Neural progenitor cell (in vitro differentiated cells): ENCODE measurements at places on chromosomes 3 and 15. TPM values are rescaled to one million over a fixed set of nuclear protein-coding genes. Genes with fewer than 3 reads are reported as not detected.
A peak's percentile ranks its signal among the peaks of the same experiment; 100 is the strongest.

- H3K27ac ChIP-seq, result no peak overlapping the region
- no peaks in the 10 kb centered on the region for H3K4me1 ChIP-seq
- H3K36me3 ChIP-seq, result no peaks in the 10 kb centered on the region
- DNase-seq, result no peak
- no peaks in the 10 kb centered on the region for H3K27me3 ChIP-seq
Measured at GRCh38 chr3:154990543-154990942, 89.6 kb upstream of the MME start.

- H3K36me3 ChIP-seq, result no peaks in the 10 kb centered on the region
- no peak overlapping the region for H3K4me3 ChIP-seq
- H3K27ac ChIP-seq, result no peak overlapping the region
- no peaks in the 10 kb centered on the region for H3K4me1 ChIP-seq
Measured at GRCh38 chr15:87239582-87240230, 1016.8 kb downstream of the NTRK3 start.

DNA sequence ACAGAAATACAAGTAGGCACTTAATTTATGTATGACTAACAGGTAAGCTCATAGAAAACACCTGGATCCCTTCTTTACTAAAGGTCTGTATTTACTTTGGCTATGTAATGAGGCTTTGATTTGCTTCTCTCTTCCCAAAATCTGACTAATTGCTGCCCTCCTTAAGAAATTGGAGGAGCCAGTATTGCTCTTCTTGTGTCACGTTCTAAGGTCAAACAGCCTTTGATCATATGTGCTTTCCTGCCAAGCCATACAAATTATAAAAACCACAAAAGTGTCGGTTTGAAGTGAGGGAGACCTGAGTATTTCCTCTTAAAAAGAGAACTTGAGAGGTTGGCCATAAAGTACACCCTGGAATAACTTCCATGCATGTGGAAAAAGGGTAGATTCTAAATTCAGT lies 112.1 kb upstream of the MB21D2 start:
- H3K36me3 ChIP-seq, result no peaks in the 10 kb centered on the region
- no peak for DNase-seq
- H3K27me3 ChIP-seq, result no peaks in the 10 kb centered on the region
- H3K4me3 ChIP-seq, result no peak overlapping the region
- peaks cover 30% of the 10 kb centered on the region for H3K4me1 ChIP-seq
- no peak overlapping the region for H3K27ac ChIP-seq

DNA sequence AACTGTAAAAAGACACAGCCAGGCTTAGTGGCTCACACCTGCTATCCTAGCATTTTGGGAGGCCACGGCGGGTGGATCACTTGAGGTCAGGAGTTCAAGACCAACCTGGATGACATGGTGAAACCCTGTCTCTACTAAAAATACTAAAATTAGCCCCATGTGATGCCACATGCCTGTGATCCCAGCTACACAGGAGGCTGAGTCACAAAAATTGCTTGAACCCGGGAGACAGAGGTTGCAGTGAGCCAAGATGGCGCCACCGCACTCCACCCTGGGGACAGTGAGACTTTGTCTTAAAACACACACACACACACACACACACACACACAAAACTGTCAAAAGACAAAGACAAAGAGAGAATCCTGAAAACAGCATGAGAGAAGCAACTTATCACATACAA lies 18.0 kb downstream of the SPCS1 start:
- no peak overlapping the region for H3K27ac ChIP-seq
- H3K4me1 ChIP-seq, result no peaks in the 10 kb centered on the region
- no peaks in the 10 kb centered on the region for H3K36me3 ChIP-seq
- DNase-seq, result no peak

GRCh38 chr3:37814547-37814946 lies 47.1 kb upstream of the CTDSPL start:
- peak; percentile 23 for DNase-seq
- no peak overlapping the region for H3K4me3 ChIP-seq
- H3K27me3 ChIP-seq, result no peaks in the 10 kb centered on the region
- H3K4me1 ChIP-seq, result no peaks in the 10 kb centered on the region

The CACNA2D2 gene
- 4.3 and 9.5 TPM in 2 replicates for total RNA-seq

- no peak for DNase-seq
- H3K27ac ChIP-seq, result no peak overlapping the region
- H3K36me3 ChIP-seq, result no peaks in the 10 kb centered on the region
Measured at GRCh38 chr3:184785890-184786279, 26.1 kb upstream of the VPS8 start.

- no peak overlapping the region for H3K4me3 ChIP-seq
- H3K36me3 ChIP-seq, result no peaks in the 10 kb centered on the region
- no peak for DNase-seq
- peaks cover 22% of the 10 kb centered on the region for H3K4me1 ChIP-seq
- H3K27ac ChIP-seq, result no peak overlapping the region
- no peaks in the 10 kb centered on the region for H3K27me3 ChIP-seq
Measured at GRCh38 chr15:77348511-77348910, 71.4 kb downstream of the PEAK1 start.

The IQCF5 gene
- not detected in 2 replicates for total RNA-seq

GRCh38 chr3:197709135-197709534 lies 27.6 kb downstream of the RUBCN start:
- no peak overlapping the region for H3K27ac ChIP-seq
- H3K36me3 ChIP-seq, result no peaks in the 10 kb centered on the region
- no peak overlapping the region for H3K4me3 ChIP-seq

- H3K4me3 ChIP-seq, result no peak overlapping the region
- no peaks in the 10 kb centered on the region for H3K36me3 ChIP-seq
- DNase-seq, result peak; percentile 71
- H3K4me1 ChIP-seq, result peaks cover 26% of the 10 kb centered on the region
- no peaks in the 10 kb centered on the region for H3K27me3 ChIP-seq
- no peak overlapping the region for H3K27ac ChIP-seq
Measured at GRCh38 chr3:48997714-48998637, 7.9 kb downstream of the P4HTM start.

DNA sequence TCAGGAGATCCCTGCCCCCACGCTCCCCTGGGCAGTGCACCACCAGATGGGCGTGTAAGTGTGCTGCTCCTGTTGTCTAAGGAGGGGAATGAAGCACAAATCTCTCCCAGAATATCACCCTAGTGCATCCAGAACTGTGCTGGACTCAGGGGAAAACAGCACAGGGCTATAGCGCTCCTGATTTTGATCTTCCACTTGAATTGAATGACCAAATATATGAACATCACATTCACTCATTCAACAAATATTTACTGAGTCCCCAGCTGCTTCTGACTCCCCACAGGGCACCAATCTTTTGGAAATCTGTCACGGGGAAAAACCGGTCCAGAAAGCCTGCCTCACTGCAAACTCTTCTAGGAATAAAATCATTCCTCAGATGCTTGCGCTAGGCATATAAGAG lies 2.4 kb downstream of the CPLX3 start:
- H3K4me3 ChIP-seq, result no peak overlapping the region
- no peaks in the 10 kb centered on the region for H3K36me3 ChIP-seq
- no peak for DNase-seq
- no peak overlapping the region for H3K27ac ChIP-seq

The MKRN3 gene
- total RNA-seq, result 0.37 TPM in 1 of 2 replicates, not detected in the other

DNA sequence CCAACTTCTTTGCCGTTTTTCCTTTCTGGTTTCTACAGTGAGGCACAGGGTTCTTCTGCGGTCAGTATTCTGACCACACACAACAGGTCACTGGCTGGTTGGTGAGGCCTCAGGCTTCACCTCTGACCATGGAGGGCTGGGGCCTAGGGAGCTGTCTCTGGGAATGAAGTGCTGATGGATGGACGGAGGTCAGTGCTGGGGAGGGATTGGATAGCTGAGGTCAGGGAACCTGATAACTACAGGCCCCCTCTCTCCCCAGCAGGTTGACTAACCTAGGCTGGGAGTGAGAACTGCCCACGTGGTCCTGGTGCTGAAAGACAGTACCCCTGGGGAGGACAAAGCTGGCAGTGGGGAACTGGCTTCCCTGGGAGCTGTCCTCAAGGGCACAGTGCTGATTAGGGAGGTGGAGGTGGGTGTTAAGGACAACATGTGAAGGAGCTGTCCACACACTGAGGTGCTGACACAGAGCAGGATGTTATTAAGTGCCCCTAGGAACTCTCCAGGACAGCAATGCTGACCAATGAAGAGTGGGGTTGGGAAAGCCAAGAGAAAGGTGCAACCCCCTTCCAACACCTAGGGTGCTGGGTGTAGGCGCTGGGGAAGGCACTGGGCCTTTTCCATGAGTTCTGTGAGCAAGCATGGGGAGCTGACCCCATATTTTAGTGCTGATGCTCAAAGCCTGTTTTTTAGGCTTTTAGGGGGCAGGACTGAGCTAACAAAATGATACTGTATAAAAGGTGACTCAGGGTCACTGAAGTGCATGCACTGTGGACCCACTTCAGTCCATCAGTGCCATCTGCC lies 45.2 kb downstream of the ATP2B2 start:
- H3K4me3 ChIP-seq, result no peak overlapping the region
- peak; percentile 98 for DNase-seq

- no peak overlapping the region for H3K27ac ChIP-seq
- H3K4me1 ChIP-seq, result no peaks in the 10 kb centered on the region
- peaks cover 5% of the 10 kb centered on the region for H3K27me3 ChIP-seq
- no peaks in the 10 kb centered on the region for H3K36me3 ChIP-seq
Measured at GRCh38 chr3:134395103-134395502, 20.9 kb upstream of the AMOTL2 start.

GRCh38 chr15:56241374-56242105 lies 2.1 kb downstream of the RFX7 start:
- H3K27me3 ChIP-seq, result no peaks in the 10 kb centered on the region
- no peak for DNase-seq
- H3K36me3 ChIP-seq, result peaks cover 6% of the 10 kb centered on the region
- H3K4me1 ChIP-seq, result peaks cover 39% of the 10 kb centered on the region
- peak overlapping the region; percentile 81 for H3K4me3 ChIP-seq

The RTP1 gene
- 0.43 TPM in 1 of 2 replicates, not detected in the other for total RNA-seq

The SMARCC1 gene
- total RNA-seq, result 167 and 175 TPM in 2 replicates

DNA sequence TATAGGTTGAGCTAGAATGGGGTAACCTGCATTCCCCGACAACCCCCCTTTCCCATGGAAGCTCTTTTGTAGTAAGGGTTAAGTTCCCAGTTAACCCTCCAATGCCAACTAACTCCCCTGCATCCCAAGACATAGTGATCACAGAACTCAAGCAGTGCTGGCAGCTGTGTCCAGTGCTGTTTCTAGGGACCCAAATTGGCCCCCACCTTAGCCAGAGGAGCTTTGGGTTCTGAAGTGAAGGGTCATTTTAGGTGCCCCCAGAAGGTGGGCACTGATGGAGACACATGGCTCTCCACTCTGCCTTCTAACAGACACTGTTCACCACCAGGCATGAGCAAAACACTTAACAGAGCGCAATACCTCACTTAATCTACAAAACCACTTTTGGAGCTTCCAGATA lies 7.1 kb downstream of the FBXL22 start:
- no peaks in the 10 kb centered on the region for H3K36me3 ChIP-seq
- no peak for DNase-seq
- no peak overlapping the region for H3K27ac ChIP-seq
- peaks cover 23% of the 10 kb centered on the region for H3K4me1 ChIP-seq
- H3K27me3 ChIP-seq, result peaks cover 27% of the 10 kb centered on the region

The C3orf70 gene
- total RNA-seq, result 4.7 and 4.8 TPM in 2 replicates
